ENCODE measurements at places on chromosomes 4 and X.
A peak's percentile ranks its signal among the peaks of the same experiment; 100 is the strongest.

DNA sequence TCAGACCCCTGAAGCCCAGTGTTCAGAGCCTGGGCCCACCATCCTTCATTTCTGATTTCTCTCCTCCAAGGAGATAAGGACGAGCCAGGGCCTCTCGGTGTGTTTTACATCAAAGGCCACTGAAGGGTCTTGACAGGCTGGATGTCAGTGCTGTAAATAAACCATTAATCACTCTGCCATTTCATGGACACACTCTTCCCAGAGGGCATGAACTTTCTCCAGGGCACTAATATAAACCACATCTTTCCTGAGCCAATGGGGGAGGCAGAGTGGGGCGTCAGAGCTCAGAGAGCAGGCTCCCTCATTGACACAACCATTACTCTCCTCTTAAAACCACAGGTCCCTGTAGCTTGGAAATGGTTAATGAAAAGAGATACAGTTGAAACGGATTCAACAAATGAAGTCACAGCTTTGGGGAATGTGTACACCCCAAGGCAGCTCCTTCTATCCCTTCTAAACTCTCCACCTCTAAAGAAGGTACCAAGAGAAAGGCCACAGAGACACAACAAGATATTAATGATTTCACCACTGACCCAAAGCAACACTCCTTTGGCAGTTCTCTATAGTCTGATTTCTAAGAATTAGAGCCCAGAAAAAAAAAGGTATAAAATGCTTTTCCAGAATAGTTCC is 200.6 kb downstream of the CHIC2 start:
- no peak for DNase-seq

DNA sequence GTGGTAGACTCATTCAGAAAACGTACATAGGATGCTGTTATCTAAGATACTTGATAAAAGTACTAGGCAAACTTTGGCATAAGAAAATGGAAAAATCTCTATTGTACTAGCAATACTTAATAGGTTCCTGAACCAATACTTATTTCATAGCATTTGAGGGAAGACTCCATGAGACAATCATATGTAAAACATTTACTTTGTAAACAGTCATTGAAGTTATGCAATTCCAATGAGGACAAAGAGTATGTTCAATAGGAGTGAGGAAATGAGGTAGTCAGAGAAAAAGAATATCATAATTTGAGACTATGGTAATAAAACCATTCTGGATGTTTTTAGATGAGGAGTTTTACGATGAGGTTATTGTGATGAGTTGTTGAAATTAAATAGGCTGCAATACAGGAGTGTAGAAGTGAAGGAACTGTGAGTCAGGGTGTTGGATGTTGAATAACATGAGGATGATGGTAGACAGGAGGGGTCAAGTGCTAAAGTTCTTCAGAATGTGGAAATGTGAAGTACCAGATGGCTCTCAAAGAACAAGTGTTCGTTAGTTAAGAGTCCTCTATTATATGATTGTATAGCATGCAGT is 397.9 kb downstream of the PPP3CA start:
- DNase-seq = no peak

GRCh38 chrX:123263747-123264146 is 79.7 kb downstream of the GRIA3 start:
- peak; percentile 33 for DNase-seq

GRCh38 chrX:53190363-53190960 is 34.5 kb downstream of the KDM5C start:
- DNase-seq = no peak

DNA sequence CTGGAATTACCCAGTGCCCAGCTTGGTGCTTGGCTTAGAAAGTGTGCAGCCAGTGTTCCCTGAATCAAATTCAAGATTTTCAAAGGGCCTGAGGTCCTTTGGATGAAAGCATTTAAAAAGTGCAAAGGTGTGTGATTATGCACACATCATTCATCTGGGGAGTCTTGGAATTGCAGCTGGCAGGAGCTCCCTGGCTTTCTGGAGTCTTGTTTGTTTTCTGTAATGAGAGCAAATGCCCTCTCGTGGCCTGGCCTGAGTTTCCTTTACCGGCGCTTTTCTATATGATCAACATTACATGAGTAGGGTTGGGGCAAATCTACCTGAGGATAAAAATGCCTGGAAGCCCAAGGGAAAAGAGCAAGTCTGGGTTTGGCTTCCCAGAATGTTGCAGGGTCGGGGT is 24.6 kb upstream of the SORCS2 start:
- DNase-seq = no peak

- no peak for DNase-seq
Measured at GRCh38 chrX:22527302-22527701, 254.6 kb downstream of the CBLL2 start.

GRCh38 chr4:6178757-6179156 is 21.6 kb downstream of the JAKMIP1 start:
- DNase-seq = no peak

DNA sequence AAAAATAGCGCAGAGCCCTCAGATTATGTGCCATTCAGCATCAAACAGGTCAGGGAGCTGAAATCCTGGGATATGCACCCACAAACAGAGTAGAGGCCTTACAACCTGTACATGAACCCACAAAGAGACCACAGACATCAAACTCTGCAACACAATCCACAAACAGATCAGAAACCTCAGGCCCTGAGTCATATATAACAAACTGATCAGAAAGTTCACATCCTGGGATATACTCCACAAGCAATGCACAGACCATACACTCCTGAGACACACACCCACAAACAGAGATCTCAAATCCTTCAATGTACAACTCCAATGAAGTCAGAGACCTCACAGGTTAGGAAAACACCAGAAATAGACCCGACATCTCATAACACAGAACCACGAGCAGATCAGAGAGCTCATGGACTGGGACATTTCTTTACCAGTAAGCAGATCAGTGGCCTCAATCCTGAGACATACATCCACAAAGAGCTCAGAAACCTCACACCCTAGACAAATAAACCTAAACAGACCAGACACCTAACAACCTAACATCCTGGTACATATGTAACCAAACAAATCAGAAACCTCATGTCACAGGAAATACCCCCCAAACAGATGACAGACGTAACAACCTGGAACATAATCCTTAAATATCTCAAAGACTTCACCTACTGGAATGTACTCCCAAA is 24.2 kb downstream of the SUV39H1 start:
- DNase-seq = no peak

GRCh38 chr4:95610061-95610569 is 61.3 kb upstream of the UNC5C start:
- DNase-seq = no peak

DNA sequence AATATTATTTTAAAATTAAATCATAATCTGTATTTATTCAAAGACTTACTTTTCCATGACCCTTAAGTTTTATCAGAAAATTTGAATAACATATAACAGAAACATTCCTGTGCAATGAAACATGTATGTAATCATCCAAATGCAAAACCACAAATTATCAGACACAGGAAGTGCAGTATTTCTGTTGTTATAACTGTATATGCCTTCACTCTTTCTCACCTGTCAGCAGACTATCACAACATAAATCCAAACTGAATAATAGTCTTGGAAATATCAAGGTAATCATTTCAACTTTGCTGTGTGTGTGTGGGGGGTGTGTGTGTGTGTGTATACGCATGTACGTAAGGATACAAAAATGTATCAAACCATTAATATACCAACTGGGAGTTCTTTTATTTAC is 285.9 kb downstream of the SLC7A11 start:
- peak; percentile 32 for DNase-seq

DNA sequence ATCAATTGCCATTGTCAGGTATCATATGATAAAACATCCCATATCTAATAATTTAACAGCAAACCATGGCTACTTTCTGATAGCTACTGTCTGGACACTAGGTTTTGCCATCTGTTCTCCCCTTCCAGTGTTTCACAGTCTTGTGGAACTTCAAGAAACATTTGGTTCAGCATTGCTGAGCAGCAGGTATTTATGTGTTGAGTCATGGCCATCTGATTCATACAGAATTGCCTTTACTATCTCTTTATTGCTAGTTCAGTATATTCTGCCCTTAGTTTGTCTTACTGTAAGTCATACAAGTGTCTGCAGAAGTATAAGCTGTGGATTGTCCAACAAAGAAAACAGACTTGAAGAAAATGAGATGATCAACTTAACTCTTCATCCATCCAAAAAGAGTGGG is 7.0 kb downstream of the NPY5R start:
- no peak for DNase-seq

Data from fibroblast of skin of scalp (primary cell).